AML-193 (cell line): ENCODE measurements at places on chromosomes 7 and 10.

GRCh38 chr10:63841761-63842160, 320.6 kb downstream of the REEP3 start:
- no peak for DNase-seq

- DNase-seq = no peak
These were observed at the start of gene LZTS2 for GRCh38 chr10:100999742-101000126. Gene LZTS2 (plus strand): TSS chr10:100999808. CDS start chr10:101002539, 2,731 bp downstream.

GRCh38 chr10:4453950-4454349, 372.1 kb upstream of the AKR1E2 start:
- no peak for DNase-seq

DNA sequence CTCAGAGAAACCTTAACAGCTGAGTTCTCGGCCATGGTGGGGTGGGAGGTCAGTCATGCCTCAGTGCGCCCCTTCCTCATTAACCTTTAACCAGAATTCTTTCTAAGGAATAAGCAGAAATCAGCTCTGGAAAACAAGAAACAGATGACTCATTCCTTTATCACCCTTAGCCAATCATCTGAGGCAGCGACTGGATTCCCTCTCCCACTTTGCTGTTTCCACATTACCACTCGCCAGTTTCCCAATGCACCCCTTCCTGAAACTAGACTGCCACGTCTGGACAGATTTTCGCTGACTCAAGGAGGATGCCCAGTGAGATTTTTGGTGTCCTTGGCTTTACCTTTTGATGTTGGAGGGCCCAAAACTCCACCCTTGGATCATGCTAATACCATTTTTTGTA, 223.8 kb downstream of the PLXDC2 start:
- no peak for DNase-seq

DNA sequence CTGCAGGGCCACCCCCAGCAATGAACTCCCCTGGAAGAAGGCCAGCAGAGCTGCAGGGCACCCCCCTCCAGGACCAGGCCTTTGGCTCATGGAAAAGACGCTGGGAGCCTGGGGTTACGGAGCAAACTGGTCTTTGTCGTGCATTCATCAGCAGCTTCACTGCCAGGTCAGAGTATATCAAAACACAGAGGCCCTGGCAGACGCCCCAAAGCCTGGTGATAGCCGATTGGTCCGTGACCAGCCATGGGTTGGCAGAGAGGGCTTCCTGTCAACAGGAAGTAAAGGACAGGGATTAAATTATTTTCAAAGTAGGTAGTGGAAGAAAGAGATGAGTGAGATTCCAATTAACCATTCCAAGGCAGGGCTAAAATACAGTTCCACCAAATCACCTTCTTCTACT, 9.0 kb downstream of the PRKAG2 start:
- DNase-seq = no peak

- DNase-seq = no peak
These were observed 544 bp downstream of the PDK4 start for GRCh38 chr7:95595746-95596197.

- no peak for DNase-seq
These were observed 284.7 kb downstream of the BICC1 start for GRCh38 chr10:58797356-58797755.

GRCh38 chr10:81136261-81136660, 598.6 kb downstream of the SH2D4B start:
- no peak for DNase-seq

DNA sequence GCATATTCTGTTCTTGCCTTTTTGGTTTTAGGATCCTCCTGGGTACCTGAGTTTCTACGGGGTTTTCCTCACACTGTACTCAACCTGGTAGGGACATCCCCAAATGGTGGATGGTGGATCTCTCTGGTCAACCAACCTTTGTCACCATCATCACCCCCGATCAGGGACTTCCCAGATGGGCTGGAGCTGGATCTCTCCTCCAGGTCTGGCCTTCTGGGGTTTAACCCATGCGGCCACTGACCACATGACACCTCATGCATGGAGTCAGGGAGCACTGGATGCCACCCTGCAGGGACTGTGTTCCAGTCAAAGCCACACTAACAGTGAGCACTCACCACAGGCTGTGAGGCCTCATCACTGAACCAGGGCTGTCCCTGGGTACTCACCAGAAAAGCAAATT, 80.0 kb downstream of the CELF2 start:
- no peak for DNase-seq

DNA sequence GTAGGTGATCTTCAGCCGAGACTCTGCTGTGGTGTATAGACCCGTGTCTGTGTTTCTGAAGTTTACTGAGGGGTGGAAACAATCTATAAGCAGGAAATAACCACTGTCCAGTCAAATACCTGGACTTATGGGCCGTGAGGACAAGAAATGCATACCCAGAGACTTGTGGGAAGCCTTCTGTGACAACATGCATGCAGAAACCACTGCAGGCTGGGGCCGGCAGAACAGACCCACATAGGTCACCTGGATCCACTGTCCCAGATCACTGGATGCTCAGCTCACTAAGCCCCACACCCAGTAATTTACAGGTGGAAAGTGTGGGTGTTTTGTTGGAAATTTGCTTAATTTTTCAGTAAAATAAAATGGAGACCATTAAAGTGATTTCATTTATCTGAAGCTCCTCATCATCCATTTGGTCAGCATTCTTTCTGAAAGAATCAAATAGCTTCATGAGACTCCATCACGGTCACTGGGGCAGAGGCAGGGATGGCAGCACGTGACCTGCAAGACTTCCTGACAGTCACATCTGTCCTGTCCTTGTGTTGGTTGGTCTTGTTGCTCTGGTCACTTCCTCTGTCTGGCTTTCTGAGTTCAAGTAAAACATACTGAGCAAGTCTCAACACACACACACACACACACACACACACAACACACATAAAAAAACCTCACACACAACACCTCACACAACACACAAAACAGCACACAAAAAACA, 108.3 kb downstream of the TNS3 start:
- DNase-seq = no peak

DNA sequence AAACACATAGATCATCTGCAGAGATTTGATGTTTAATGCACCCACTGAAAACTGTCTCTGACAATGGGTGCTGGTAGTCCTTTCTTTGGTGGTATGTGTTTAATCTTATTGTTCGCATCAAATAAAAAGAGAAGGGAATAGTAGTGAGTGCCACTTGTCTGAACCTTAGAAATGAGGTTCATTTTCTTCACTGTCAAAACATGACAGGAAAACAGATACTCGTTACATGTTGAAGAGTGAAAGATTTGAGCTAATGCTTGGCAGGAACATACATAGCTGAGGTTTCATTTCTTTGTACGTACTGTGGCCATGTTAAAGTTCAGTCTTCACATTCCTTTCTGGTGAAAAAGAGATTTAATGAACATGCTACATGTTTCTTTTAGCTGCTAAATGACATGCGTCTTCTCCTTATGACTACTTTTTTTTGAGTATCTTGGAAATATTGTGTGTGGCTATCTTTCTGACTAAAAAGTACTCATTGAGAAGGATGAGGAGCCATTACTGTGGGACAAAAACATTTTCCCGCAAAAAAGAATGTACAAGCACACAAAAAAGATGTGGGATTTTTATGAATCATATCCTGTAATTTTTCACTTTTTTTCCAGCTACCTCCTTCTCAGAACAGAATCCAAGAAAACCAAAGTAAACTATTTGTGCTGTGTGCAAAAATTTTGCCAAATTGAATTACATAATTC, 108.0 kb downstream of the TWIST1 start:
- DNase-seq = no peak

- DNase-seq = peak; percentile 62
These were observed 49.0 kb upstream of the BAMBI start for GRCh38 chr10:28628184-28628893.

GRCh38 chr10:3692387-3692999, 92.5 kb downstream of the KLF6 start:
- no peak for DNase-seq

- DNase-seq = no peak
These were observed 22.2 kb upstream of the BAIAP2L1 start for GRCh38 chr7:98423043-98423442.

- DNase-seq = no peak
These were observed 255.5 kb downstream of the NEBL start for GRCh38 chr10:20641605-20642004.

DNA sequence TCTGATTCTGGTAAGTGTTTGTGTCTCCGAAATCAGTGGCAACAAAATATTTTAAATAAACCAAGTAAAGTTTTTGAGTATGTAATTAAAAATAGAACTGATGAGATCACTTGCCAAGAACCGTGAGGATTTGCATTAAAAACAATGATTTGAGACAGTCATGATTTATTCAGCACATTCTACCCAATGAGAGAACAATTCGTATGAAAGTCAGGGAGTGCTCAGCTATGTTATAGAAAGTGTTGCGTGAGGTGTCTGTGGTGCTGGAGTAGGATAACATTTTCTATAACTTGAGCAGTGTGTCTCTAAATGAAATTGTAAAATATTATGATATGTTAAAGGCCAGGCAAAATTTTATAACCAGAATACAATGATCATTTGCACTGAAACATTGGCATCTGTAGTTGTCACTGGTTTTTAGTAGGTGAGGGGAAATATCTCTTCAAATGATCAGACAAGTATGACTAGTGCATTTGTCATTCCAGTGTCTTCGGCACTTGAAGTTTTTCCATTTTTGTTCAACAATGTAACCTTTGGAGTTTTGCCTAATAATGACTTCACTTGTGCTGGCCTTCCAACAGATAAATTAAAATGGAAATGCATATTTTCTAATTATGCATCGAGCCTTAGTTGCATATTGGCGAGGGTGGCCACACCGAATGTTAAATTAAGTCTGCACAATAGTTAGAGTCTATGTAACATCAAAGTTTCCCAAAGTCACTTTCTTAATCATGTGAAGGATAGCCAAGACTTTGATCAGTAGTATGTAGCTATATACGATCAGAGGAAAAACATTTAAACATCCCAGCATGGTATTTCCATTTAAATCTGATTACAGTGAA, 335.9 kb downstream of the GFRA1 start:
- DNase-seq = no peak

GRCh38 chr7:44292876-44293560, 32.4 kb downstream of the CAMK2B start:
- DNase-seq = no peak

DNA sequence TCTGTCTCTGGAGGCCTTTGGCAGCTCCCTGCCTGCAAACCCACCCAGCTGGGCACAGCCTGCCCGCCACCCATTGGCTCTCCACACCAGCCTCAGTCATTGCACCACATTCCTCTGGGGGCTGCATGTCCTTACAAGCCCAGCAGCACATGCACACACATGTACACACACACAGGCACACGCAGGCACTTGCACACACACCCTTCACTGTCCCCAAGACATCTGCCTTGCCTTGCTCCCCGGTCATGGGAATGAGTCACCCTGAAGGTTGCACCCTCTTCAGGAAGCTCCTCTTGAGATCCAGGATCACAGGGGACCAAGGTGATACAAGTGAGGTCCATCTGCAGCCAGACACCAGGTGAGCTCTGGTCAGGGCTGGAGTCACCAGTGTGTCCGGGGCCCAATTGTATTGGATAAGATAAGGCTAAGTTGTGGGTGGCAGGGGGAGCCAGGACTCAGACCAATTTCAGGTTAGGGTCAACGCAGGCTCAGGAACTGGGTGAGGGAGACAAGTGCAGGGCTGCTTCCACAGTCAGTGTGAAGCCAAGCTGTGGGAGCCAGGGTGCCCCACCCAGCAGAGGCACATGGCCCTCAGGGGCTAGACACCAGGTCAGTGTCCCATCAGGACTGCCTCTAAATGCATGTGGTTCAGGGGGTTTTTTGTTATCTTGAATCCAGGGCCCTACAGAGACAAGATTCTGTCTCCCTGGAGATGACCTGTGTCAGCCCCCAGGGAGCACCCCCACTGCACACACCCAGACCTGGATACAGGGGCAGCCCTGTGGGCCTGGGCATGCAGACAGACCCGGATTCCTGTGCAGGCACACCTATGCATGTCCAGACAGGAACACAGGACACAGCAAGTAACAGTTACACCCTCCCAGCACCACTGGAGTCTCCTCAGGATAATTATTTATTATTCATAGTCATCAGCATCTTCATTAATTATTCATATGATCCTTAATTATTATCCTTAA, 33.8 kb downstream of the KCNH2 start:
- no peak for DNase-seq

- DNase-seq = no peak
These were observed 578 bp downstream of the ZMYND11 start for GRCh38 chr10:135601-136464.

GRCh38 chr10:53700278-53700677, 927.7 kb upstream of the MBL2 start:
- no peak for DNase-seq

GRCh38 chr10:21705828-21706176, 171.8 kb downstream of the MLLT10 start:
- DNase-seq = no peak

- DNase-seq = no peak
These were observed 775.1 kb downstream of the TNS3 start for GRCh38 chr7:46806856-46807255.

GRCh38 chr10:75403939-75404814, 2.6 kb upstream of the ZNF503 start:
- DNase-seq = no peak

- no peak for DNase-seq
These were observed 945 bp upstream of the RHEB start for GRCh38 chr7:151520419-151521261.

DNA sequence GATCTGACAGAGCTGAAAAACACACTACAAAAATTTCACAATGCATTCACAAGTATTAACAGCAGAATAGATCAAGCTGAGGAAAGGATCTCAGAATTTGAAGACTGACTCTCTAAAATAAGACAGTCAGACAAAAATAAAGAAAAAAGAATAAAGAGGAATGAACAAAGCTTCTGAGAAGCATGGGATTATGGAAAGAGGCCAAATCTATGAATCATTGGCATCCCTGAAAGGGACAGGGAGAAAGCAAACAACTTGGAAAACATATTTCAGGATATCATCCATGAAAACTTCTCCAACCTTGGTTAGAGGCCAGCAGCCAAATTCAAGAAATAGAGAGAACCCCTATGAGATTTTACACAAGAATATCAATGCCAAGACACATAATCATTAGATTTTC, 804.8 kb upstream of the IGFBP3 start:
- DNase-seq = no peak

DNA sequence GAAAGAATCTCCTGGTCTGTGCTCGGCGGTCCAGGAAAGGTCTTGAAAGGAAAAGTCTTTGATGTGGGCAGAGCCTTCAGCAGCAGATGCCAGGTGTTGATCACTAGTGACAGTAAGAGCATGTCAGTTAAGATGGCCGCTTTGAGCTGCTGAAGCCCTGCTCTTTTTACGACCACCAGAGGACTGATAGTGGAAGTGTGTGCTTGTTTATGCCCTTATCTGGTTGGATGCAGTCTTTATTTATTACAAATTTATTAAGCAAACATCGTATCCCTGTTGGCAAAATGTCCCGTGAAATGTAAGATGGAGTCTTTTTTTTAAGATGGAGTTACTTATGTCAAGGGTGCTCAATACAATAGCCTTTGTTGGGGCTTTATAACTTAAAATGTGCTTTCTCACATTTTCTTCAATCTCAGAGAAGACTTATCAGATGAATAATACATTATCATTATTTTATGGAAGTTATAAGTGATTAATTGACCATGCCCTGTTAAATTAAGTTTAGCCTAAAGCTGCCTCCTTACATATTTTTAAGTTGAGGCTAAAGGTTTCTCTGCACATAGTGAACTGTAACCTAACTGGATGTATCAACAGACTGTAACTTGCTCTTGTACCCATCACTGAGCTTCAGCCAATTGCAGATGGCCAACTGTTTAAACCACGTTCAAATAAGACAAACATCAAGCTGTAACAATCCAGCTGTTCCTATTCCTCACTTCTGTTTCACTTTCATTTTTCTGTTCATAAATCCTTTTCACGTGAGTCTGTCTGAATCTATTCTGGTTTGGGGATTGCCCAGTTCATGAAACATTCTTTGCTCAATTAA, 97.4 kb upstream of the PIK3CG start:
- DNase-seq = no peak
